NCI-H1930 (cell line): ENCODE measurements at places on chromosomes 3 and 15.
A peak's percentile ranks its signal among the peaks of the same experiment; 100 is the strongest.

DNA sequence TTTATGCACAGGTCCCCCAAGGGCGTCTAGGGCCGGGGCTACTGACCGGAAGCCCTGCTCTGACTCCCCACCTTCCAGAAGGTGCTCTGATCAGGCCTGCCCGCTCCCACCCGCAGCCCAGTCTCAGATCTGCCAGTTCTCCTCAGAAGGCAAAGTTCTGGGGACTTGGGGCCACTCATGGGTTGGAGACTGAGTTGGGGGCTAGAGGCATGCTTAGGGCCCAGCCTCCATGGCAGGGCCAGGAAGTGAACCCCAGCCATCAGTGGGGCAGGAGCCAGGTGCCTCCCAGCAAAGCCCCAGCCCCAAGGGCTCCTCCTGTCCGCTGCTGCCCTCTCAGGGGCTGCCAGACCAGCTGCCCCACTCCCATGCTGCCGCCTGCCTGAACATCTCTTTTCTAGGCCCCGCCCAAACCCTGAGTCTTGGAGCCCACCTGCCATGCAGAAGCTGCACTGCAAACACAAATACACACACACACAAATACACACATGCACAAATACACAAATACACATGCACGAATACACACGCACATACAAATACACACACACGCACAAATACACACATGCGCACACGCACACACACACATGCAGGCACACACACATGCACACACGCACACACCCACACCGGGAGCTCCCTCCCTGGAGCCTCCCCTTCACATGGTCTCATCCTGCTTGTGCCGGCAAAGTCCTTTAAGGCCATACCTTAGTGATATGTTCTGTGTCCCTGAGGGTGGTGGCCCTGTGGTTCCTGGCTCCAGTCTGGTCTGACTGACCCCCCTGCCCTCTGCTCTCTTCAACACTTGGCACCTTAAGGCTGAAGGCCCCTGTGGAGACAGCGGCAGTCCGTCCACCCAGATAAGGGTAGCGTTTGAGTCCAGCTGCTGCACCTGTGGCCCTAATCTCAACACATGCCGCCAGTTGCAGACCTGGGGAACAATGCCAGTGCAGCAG is 59.2 kb upstream of the KLF13 start:
- no peak for DNase-seq

DNA sequence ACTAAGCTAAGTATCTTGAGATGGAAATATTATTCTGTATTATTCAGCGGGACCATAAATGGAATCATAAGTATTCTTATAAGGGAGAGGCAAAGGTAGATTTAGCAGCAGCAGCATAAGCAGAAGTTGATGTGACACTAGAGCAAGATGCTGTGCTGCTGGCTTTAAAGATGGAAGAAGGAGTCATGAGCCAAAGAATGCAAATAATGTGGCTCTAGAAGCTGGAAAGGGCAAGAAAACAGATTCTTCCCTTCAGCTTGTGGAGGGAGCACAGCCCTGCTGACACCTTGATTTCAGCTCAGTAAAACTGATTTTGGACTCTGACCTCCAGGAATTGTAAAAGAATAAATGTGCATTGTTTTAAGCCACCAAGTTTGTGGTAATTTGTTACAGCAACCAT is 144.2 kb upstream of the ANKRD28 start:
- no peak for DNase-seq

GRCh38 chr3:52428151-52429005 is 16.5 kb downstream of the SEMA3G start:
- peak; percentile 13 for DNase-seq

- DNase-seq = no peak
These were observed 99.2 kb downstream of the GOLIM4 start for GRCh38 chr3:167996514-167996913.

GRCh38 chr3:196159952-196160804 is 51.0 kb downstream of the ZDHHC19 start:
- DNase-seq = no peak

- DNase-seq = no peak
These were observed 2.3 kb downstream of the EOGT start for GRCh38 chr3:69011096-69011730.

DNA sequence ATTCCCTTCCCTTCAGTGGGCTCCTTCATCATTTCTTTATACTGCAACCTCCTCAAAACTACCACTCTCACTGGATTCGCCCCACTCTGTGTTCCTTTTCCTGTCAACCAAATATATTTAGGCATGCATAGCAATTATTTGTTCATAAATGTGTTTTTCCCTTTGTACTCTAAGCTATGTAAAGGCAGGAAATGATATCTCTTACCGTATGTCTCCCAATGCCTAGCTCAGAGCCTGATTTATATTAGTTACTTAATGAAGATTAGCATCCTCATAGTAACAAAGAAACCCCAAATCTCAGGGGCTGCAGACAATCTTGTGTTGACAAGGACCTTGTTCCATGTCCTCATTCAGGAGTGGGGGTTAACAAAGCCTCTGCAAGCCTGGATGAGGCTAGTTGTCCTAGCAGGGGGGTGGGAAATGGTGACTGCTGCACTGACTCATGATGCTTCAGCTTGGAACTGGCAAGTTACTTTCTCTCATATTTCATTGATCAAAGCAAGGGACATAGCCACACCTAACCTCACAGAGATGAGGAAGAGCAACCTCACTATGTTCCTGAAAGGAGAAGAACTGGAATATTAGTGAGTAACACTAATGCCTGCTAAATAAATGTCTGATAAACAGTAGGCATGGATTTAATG is 15.2 kb downstream of the PHLDB2 start:
- no peak for DNase-seq

DNA sequence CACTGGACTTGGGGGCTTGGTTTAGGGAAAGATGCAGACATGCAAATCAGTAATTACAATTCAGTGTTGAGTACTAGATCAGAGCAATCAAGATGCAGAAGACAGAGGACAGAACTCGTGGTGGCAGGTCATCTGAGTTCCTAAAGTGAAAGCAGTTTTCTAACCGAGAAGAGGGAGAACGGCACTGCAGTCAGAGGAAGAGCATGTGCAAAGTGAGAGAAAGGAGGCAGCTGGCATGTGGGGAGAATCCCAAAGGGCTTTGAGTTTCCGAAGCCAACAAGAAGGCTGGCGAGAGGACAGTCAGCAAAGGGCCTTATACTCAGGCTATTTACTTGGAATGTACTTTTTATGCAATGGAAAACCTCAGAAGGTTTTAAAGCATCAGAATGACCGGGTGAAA is 87.0 kb downstream of the ANP32A start:
- DNase-seq = no peak

DNA sequence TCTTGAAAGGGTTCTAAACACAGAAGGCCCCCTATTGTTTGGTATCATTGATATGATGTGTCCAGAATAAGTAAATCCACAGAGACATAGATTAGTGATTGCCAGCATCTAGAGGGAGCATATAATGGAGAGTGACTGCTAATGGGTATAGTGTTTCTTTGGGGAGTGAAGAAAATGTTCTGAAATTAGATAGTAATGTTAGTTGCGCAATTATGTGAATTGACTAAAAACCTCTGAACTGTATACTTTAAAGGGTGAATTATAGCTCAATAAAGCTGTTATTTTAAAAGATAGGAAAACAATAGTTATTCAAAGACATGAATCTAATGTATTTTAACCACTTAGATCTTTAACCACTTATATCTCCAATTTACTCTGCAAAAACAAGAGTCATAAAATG is 6.0 kb downstream of the SPICE1 start:
- DNase-seq = no peak

DNA sequence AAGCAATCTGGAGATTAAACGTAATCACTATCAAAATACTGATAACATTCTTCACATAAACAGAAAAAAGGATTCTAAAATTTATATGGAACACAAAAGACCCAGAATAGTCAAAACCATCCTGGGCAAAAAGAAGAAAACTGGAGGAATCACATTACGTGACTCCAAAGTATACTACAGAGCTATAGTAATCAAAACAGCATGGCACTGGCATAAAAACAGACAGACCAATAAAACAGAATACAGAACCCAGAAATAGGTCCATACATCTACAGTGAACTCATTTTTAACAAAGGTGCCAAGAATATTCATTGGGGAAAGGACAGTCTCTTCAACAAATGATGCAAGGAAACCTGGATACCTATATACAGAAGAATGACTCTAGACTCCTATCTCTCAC is 621.9 kb upstream of the CCDC54 start:
- DNase-seq = no peak

GRCh38 chr15:64000183-64000951 is 45.9 kb downstream of the DAPK2 start:
- DNase-seq = no peak

GRCh38 chr3:34078418-34078817 is 280.0 kb downstream of the PDCD6IP start:
- no peak for DNase-seq

DNA sequence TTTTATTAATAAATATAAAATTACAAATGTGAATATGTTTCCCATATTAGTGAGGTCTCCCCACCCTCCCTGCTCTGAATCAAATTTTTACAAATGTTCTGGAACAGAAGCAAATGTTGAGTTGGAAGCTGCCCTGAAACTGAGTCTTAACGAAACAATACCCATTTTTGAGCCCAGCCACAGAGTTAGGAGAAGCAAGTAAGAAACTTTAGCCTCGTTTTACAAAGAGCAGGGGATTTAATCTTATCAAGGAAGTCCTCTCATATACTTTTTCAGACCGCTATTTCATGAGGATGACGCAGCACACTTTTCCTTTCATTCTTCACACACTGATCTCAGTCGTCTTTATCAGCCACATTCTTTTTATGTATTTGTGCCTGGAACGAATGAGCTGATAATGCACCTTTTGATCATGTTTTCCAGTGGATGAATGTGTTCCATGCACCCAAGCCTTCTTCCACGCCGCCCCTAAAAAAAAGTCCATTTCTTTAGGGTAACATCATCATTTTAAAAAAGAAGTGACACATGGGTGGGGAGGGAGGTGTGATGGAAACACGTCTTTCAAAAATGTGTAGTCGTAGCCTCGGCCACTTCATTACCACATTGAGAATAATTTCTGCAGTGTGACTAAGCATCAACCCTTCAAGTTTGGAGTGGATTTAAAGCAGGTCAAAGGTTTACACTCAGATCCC is 48.1 kb downstream of the SETMAR start:
- DNase-seq = no peak

DNA sequence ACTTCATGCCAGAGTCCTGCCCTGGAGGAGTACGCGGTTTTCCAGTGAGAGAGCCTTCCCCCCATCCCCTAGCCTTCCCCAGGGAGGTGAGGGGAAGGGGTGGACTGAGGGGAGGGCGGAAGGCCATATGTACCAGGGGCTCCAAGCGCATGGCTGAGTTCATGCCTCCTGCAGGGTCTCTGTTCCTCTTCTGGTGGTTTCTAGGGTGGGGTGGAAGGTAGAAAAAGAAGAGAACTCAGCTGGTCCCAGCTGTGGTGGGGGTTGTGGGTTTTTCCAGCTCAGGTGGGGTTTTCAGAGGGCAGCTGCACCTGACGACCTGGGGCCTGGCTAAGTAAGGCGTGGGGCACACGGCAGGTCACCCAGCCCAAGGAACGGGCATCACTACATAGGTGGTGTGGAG is 10.7 kb upstream of the IQSEC1 start:
- DNase-seq = no peak

DNA sequence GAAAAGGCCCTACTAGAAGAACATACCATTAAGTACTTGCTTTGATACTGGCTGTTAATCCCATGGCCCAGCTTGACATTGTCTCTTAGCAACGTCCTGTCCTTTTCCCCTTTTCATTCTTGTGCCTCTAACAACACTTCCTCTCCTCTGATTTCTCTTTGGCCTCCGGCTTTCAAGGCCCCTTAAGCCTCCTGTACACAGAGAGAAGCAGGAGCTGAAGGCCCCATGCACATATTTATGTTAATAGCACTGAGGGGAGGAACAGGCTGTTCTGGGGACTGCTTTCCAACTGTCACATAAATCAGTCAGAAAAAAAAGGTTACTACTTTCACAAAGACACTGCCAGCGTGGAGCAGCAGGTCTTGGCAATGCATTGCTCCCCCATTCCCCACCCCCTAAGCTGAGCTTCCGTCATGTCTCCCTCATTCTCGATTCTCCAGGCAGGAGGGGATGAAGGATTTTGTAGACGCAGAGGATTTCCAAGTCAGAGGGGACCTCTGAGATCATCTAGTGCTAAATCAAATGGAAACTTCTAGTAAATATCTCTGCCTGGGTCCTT is 257.4 kb upstream of the ADAMTS9 start:
- no peak for DNase-seq

DNA sequence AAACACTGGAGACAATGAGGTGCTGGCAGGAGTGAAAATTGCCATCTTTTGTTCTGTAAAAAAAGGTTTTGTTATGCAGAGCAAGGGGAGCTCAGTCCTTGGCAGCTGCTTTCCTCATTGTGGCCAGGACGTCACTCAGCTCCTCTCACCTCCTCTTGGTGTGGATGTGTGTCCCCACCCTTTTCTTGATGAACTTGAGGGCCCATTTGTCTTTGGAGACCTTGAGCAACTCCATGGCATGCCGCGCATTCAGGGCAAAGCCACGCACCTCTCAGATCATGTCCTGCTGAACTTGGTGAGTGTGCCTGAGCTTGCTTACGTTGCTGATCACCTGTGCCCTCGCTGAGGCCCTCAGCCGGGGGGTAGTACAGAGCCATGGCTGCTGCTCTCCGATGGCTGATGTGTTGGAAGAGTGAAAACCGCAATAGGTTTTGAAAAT is 24.5 kb upstream of the BDH1 start:
- no peak for DNase-seq

GRCh38 chr3:4719046-4719501 is 225.9 kb downstream of the ITPR1 start:
- no peak for DNase-seq

DNA sequence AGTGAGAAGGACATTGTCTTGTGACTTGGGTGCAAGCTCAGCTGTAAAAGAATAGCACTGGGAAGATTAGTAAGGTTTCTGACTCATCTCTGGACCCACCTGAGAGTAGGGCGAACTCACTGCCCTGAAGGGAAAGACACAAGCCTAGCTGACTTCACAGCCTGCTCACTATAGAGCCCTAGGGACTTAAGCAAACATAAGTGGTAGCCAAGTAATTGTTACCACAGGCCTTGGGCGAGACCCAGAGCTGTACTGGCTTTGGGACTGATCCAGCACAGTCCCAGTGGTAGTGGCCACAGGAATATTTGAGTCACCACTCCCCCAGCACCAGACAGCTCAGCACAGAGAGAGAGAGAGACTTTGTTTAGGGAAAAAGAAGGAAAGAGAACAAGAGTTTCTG is 429.9 kb downstream of the TBL1XR1 start:
- DNase-seq = no peak

GRCh38 chr15:47349179-47349578 is 368.1 kb upstream of the SEMA6D start:
- no peak for DNase-seq

DNA sequence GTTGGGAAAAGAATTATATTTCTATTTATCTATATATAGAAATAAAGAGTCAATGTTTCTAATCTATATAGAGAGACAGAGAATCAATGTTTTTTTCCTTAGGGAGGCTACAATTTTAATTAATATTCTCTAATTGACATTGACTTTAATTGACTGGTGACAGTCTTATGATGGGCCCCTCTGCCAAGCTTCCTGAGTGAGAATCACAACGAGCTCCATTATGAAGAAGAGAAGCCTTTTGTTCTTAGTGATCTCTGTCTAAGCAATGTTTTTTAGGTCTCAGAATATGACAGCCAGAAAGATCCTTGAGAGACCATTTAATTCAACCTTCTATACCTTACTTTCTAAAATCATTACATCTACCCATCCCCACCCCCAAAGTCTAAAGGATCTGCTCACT is 70.9 kb downstream of the IGSF11 start:
- DNase-seq = no peak

GRCh38 chr3:148068466-148068865 is 629.2 kb upstream of the AGTR1 start:
- DNase-seq = no peak
